Dermis lymphatic vessel endothelial cell (primary cell): ENCODE measurements at places on chromosomes 3 and 15. TPM values are rescaled to one million over a fixed set of nuclear protein-coding genes. Genes with fewer than 3 reads are reported as not detected.

PLCD1 gene
- total RNA-seq: 16.5 and 17.7 TPM in 2 replicates

PTH1R gene
- 0.17 TPM in 1 of 2 replicates, not detected in the other for total RNA-seq

MYO5A gene
- total RNA-seq: 33.8 and 45.3 TPM in 2 replicates

CKMT1B gene
- total RNA-seq: not detected in 2 replicates

OIP5 gene
- total RNA-seq: 1.4 TPM in 2 replicates

ASB14 gene
- total RNA-seq: not detected in 2 replicates

CRABP1 gene
- not detected in 2 replicates for total RNA-seq

ZCWPW2 gene
- total RNA-seq: 0.22 and 0.43 TPM in 2 replicates

TMEM87A gene
- total RNA-seq: 61.5 and 64.3 TPM in 2 replicates

ZNF385D gene
- 0.76 and 0.86 TPM in 2 replicates for total RNA-seq

ISG20 gene
- 26.8 and 66.4 TPM in 2 replicates for total RNA-seq

SLC9C1 gene
- 0.11 and 0.17 TPM in 2 replicates for total RNA-seq

FYTTD1 gene
- 48.5 and 49.2 TPM in 2 replicates for total RNA-seq

MINAR1 gene
- 0.77 and 0.87 TPM in 2 replicates for total RNA-seq

NMNAT3 gene
- total RNA-seq: 0.65 and 1.8 TPM in 2 replicates

TRPM1 gene
- 0.11 TPM in 1 of 2 replicates, not detected in the other for total RNA-seq

C3orf62 gene
- total RNA-seq: 2.4 and 2.8 TPM in 2 replicates

CD86 gene
- not detected in 2 replicates for total RNA-seq

ZNF770 gene
- 24.8 and 35.1 TPM in 2 replicates for total RNA-seq

BMF gene
- 4.3 and 5.4 TPM in 2 replicates for total RNA-seq

GHSR gene
- not detected in 2 replicates for total RNA-seq

PRSS50 gene
- total RNA-seq: not detected in 2 replicates

PIERCE2 gene
- total RNA-seq: 0.76 and 1.8 TPM in 2 replicates

HCLS1 gene
- total RNA-seq: 17.7 and 20.2 TPM in 2 replicates

PLSCR2 gene
- total RNA-seq: not detected in 2 replicates

RLBP1 gene
- not detected in 2 replicates for total RNA-seq

APEH gene
- total RNA-seq: 64.6 and 114 TPM in 2 replicates

CPN2 gene
- not detected in 2 replicates for total RNA-seq

BSN gene
- total RNA-seq: under 0.01 and 0.09 TPM in 2 replicates

C15orf62 gene
- under 0.01 and 0.11 TPM in 2 replicates for total RNA-seq

CERS3 gene
- not detected in 2 replicates for total RNA-seq

GREM1 gene
- 0.09 and 2.1 TPM in 2 replicates for total RNA-seq

IGSF10 gene
- total RNA-seq: under 0.01 TPM in 1 of 2 replicates, not detected in the other

CADM2 gene
- 0.22 TPM in 1 of 2 replicates, not detected in the other for total RNA-seq

ETFA gene
- 148 and 161 TPM in 2 replicates for total RNA-seq

IL17RD gene
- total RNA-seq: 0.22 and 1.0 TPM in 2 replicates

FBXO40 gene
- not detected in 2 replicates for total RNA-seq

MST1R gene
- total RNA-seq: 0.11 and 0.52 TPM in 2 replicates

NANOGP8 gene
- total RNA-seq: not detected in 2 replicates
